ENCODE measurements at places on chromosomes 5 and 9. TPM values are rescaled to one million over a fixed set of nuclear protein-coding genes. Genes with fewer than 3 reads are reported as not detected.
A peak's percentile ranks its signal among the peaks of the same experiment; 100 is the strongest.

DNA sequence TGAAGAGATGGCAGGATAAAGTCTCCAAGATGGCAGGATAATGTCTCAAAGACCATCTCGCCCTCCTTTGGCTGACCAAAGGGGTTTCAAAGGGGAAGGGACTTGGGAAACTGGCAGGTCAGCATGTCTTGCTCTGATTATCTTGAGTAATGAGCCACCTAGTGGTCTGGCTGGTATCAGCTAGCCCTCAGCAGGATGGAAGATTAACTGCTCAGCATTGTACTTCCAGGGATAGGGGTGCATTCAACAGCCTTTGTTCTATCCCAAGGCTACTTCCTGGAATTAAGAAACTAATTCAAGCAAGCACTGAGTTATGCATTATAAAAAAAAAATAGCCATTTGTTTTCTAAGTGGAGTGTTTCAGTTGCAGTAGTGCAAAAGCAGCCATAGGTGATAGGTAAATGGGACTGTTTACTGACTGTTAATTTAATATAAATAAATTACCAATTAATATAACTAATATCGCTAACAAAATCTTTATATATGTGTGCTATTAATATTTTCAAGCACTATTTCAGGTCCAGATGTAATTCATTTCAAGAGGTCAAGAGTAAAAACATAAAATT lies 555.5 kb downstream of the CDH9 start:
- DNase-seq: no peak

DNA sequence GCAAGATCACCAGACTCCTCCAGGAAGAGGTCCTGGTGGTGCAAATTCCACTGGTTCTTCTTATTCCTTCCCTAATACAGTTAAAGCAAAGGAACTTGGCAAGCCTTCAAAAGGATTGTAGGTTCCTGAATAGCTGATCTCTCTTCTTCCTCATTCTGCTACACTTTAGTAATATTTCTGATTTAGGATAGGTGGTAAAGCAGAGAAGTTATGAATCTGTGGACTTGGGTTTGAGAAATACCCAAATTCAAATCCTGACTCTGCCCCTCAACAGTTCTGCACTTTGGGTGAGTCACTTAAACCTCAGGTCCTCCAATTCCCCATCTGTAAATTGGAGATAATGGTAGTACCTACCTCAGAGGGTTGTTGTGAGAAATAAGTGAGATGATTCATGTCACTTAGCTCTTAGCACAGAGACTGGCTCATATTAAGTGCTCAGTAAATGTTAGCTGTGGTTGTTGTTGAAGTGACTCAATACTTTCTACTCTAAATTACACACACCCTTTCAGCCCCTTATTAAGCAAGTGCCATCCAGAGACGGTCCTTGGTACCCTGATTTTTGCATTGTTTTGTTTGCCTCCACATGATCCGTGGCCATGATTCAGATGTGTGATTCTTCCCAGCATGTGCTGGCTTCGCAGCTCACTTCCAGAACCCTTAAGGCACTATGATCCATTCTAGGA lies 5.2 kb downstream of the SH3RF2 start:
- no peak for DNase-seq

DNA sequence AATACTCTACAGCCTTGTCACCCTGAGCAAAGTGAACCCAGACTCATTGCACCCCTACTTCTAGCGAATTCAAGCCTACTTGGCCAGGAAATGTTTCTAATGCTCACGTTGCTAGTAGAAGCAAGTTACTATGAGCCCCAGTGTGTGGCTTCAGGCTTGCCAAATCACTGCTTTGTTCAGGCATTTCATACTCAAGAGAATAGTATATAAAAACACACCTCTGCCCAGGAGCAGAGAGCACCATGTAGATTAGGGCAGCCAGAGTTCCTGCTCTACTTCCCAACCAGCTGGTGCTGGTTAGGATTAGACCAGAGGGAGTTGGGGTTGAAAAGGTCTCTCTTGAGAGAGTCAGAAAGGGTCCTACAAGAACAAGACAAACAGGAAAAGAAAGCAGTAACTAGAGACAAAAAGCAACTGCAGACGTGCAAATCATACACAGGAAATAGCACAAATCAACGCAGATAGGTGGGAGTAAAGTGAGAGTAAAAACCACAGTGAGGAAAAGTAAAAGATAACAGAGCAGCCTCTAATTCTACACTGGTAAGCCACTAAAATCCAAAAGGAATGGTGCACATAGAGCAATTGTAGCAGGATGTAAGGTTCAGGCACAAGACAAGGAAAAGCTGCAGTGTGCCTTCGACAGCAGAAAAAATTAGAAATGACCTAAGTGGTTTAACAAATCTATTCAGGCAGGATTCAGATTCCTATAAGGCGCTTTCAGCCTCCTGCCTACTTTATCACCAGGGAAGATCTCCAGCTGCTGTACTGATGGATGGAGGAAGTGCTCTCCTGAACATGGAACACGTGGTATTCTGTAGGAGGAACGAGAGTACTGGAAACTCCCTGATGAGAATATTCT lies 49.6 kb upstream of the KIF2A start:
- peak; percentile 15 for DNase-seq

DNA sequence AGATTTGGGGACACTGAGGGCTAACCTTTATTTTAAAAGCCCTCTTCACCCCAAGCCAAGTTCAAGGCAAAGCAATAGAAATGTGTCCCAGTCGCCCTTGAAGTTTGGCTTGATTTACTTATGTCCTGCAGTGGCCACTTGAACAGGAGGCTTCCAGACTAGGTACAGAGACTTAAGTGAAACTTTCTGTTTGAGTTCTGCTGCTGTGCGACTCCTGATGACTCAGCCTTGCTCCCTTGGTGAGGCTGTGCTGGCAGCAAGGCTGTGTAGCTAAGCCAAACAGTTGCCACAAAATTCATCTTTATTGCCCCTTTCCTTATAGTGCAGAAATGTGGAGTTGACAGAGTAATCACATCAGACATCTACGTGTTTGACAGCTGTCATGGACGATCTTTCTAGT lies 68.8 kb upstream of the NTRK2 start:
- no peak for DNase-seq

DNA sequence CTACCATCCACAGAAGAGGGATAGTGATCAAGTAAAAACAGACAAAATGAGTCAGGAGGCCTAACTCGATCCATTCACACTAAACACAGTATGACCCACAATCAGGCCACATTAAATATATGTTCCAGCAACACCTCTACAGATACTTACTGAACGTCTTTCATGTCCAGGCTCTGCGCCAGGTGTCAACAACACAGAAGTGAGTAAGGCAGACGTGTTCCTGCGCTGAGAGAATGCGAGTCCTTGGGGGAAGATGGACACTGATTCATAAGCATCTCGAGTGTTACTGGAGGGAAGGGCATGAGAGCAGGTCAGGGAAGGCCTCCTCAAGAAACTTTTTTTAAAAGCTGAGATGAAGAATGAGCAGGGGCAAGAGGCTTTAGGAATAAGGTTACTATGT lies 164.3 kb upstream of the CLINT1 start:
- no peak for DNase-seq

The PAEP gene
- total RNA-seq: not detected

GRCh38 chr9:91421971-91422757 lies 1.5 kb downstream of the NFIL3 start:
- no peak for DNase-seq

Measured in CD4-positive, alpha-beta T cell (primary cell).